B cell (primary cell): ENCODE measurements at places on chromosomes 13 and 19. TPM values are rescaled to one million over a fixed set of nuclear protein-coding genes. Genes with fewer than 3 reads are reported as not detected.

GAS6 gene
- total RNA-seq: 0.25 and 0.66 TPM in 2 replicates

CYP2A7 gene
- not detected in 2 replicates for total RNA-seq

ZNF549 gene
- 23.0 and 23.7 TPM in 2 replicates for total RNA-seq

IL4I1 gene
- total RNA-seq: 3.1 and 3.9 TPM in 2 replicates

FGF9 gene
- total RNA-seq: 2.5 and 3.0 TPM in 2 replicates

ZNF563 gene
- 6.1 and 7.3 TPM in 2 replicates for total RNA-seq

ZNF792 gene
- 10.9 and 11.2 TPM in 2 replicates for total RNA-seq

SHISA7 gene
- not detected in 2 replicates for total RNA-seq

CEACAM16 gene
- total RNA-seq: not detected in 2 replicates

KL gene
- 0.07 TPM in 1 of 2 replicates, not detected in the other for total RNA-seq

OLFM4 gene
- not detected in 2 replicates for total RNA-seq

ZNF324B gene
- total RNA-seq: 15.0 and 17.4 TPM in 2 replicates

COL5A3 gene
- not detected in 2 replicates for total RNA-seq

CYP4F11 gene
- total RNA-seq: not detected in 2 replicates

CEACAM7 gene
- total RNA-seq: not detected in 2 replicates

CNN2 gene
- total RNA-seq: 186 and 198 TPM in 2 replicates

RNF6 gene
- 46.8 and 52.4 TPM in 2 replicates for total RNA-seq

CBARP gene
- total RNA-seq: 0.12 TPM in 1 of 2 replicates, not detected in the other

ZNF260 gene
- total RNA-seq: 13.2 and 20.4 TPM in 2 replicates

PTH2 gene
- not detected in 2 replicates for total RNA-seq

CGB8 gene
- total RNA-seq: not detected in 2 replicates

NDUFA13 gene
- total RNA-seq: 170 and 188 TPM in 2 replicates

RCBTB2 gene
- total RNA-seq: 2.7 and 3.7 TPM in 2 replicates

PRR22 gene
- total RNA-seq: 5.4 and 5.6 TPM in 2 replicates

C1QTNF9 gene
- not detected in 2 replicates for total RNA-seq

PODNL1 gene
- total RNA-seq: not detected in 2 replicates

ZNF763 gene
- total RNA-seq: 14.2 and 16.6 TPM in 2 replicates

IGSF23 gene
- total RNA-seq: not detected in 2 replicates

MEIOSIN gene
- total RNA-seq: not detected in 2 replicates

LILRB4 gene
- 0.61 and 1.1 TPM in 2 replicates for total RNA-seq

PLPP2 gene
- 0.10 and 0.37 TPM in 2 replicates for total RNA-seq

ZNF155 gene
- total RNA-seq: 8.4 and 8.9 TPM in 2 replicates

SYNGR4 gene
- not detected in 2 replicates for total RNA-seq

NLRP11 gene
- 0.12 TPM in 1 of 2 replicates, not detected in the other for total RNA-seq

ADAMTSL5 gene
- not detected in 2 replicates for total RNA-seq

HIPK4 gene
- 0.20 TPM in 1 of 2 replicates, not detected in the other for total RNA-seq

GAPDHS gene
- not detected in 2 replicates for total RNA-seq

SPRED3 gene
- total RNA-seq: 1.1 and 1.2 TPM in 2 replicates

PSG4 gene
- total RNA-seq: not detected in 2 replicates

TMEM59L gene
- total RNA-seq: not detected in 2 replicates

CALR3 gene
- 0.44 TPM in 1 of 2 replicates, not detected in the other for total RNA-seq

PALM gene
- not detected in 2 replicates for total RNA-seq

BEST2 gene
- total RNA-seq: not detected in 2 replicates

VMAC gene
- 27.1 and 27.8 TPM in 2 replicates for total RNA-seq
